ENCODE measurements at places on chromosomes 4 and X. TPM values are rescaled to one million over a fixed set of nuclear protein-coding genes. Genes with fewer than 3 reads are reported as not detected.

DNA sequence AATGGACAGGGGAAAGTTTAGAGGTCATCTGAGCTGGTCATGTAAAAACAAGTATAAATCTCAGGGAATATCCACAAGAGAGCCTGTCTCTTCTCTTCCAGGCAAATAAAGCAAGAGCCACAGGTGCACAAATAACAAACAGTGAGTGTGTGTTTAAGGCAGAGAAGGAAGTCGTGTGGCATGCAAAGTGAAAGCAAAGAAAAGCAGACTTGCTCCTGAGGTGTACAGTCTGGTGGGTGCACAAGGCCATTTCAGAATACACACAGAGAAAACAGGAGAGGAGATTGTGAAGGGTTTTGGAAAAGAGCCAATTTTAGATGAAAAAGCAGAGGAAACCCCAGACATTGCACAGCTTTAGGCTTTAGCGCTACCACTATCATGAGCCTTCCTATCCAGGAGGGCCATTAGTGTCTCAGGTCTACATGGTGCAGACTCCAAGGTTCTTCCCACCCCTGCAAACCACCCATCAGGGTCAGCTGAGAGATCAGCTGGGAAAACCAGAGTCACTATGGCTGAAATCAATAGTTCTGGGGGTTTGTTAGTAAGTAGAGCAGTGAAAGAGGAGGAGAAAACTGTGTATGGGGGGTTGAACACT is 355.8 kb downstream of the KLHL4 start:
- DNase-seq, result no peak

ZAR1 gene
- not detected for total RNA-seq

DNA sequence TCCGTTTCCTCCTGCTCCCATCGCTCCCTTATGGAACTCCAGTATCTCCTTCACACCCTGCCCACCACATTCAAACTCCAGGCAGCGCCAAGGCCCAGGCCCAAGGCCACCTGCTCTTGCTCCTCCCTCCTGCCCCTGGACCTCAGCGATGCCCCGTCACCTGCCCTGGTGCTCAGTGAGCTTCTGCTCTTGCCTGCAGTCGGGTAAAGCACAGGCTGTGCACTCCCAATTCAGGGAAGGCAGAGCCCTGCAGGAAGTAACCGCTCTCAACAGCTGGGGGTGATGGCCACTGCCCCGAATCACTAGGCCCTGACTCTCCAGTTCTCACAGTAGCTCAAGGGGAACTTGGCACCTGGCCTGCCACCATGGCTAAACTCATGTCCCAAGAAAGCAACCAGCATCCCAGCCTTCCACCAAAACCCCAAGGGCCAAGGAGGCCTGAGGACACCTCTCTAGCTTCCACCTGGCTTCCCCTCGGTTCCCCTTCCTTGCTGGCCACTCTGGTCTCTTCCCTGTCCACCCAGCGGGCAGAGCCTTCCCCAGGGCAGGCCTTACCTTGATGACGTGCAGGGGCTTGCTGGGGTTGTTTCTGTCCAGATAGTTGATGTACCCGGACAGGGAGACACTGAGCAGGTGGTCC is 29.3 kb downstream of the WDR1 start:
- no peak for DNase-seq

DNA sequence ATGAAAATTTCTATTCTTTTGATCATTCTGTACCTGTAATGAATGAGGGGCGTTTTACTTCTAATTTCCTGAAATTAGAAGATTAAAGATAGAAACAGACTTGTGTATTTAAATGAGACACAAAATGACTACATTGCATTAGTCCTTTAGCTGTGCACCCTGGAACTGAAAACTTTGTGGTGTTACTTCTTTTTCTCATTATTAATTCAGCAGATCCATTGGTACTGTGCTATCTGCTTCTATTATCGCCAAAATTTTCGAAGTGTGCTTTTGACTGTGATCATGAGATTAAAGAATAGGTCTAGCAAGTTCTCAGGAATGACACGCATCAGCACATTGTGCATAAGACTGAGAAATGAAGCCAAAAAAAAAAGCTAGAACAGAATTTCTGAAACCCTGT is 1938.9 kb upstream of the TENM3 start:
- DNase-seq, result no peak

GRCh38 chrX:136725441-136726104 is 55.2 kb downstream of the ARHGEF6 start:
- DNase-seq, result no peak

GAB3 gene
- 14.1 TPM for total RNA-seq

- no peak for DNase-seq
Observed at GRCh38 chr4:65669111-65670019, 924 bp downstream of the EPHA5 start.

EXOC1L gene
- total RNA-seq, result not detected

GRCh38 chrX:39331082-39331704 is 529.9 kb downstream of the MID1IP1 start:
- DNase-seq, result no peak

MTNR1A gene
- total RNA-seq, result not detected

- no peak for DNase-seq
Observed at GRCh38 chr4:88240297-88240714, 44.1 kb downstream of the PPM1K start.

DNA sequence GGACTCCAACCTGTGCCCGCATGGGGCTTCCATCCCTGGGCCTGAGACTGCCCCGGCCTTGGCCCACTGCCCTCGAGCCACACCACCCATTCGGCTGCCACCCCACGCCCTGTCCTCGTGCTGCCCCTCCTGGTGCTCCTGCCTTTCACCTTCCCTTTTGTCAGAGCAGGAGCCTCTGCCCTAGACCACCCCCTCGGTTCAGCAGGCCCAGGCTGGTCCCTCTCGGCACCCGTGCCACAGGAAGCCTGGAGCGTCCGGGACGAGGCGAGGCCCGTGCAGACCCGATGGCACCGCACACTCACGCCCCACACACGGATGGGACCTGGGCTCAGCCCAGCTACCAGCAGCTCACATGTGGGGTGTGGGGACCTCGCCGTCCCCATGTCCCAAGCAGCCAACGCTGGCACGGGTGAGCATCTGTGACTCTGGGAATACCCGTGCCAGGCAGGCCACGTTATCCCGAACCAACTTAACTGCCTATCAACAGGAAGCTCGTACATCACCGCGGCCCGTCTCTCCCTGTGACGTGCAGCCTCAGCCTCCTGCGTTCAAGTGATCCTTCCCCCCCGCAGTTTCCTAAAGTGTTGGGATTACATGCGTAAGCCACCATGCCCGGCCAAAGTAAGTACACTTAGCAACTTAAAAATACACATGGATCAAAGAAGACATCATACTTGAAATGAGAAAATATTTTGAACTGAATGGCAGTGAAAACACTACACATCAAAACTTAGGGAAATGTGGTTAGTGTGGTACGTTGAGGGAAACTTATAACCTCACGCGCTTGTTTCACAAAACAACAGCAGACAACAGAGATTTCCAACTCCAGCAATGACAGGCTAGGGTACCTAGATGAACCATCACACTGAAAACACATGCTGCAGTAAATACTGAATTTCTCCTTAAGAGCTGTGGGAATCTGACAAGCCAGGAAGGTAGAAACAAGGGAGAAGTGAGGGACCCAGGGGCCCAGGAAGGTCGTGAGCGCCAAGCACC is 29.0 kb downstream of the LRPAP1 start:
- DNase-seq, result no peak

GRCh38 chr4:3741217-3742011 is 24.8 kb upstream of the ADRA2C start:
- DNase-seq, result no peak

CYSLTR1 gene
- not detected for total RNA-seq

DNA sequence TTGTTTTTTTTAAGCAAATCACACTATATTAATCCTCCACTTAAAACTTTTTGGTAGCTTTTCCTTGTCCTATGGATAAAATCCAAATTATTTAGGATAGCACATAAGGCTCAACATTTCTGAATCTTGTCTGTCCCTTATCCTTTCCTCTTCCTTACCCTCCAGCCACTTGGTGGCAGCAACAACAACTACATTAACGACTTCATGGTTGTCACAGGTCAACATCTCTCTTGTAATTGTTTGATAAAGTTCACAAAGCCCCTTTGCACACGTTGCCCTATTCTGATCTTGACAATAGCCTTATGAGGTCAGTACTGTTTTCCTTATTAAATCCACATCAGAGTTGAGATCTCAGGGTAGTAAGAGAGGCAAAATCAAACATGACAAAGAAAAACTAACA is 269.0 kb upstream of the PABPC4L start:
- DNase-seq, result peak; percentile 21

GRCh38 chr4:166662266-166662843 is 571.9 kb downstream of the SPOCK3 start:
- DNase-seq, result no peak

NR0B1 gene
- total RNA-seq, result not detected

DNA sequence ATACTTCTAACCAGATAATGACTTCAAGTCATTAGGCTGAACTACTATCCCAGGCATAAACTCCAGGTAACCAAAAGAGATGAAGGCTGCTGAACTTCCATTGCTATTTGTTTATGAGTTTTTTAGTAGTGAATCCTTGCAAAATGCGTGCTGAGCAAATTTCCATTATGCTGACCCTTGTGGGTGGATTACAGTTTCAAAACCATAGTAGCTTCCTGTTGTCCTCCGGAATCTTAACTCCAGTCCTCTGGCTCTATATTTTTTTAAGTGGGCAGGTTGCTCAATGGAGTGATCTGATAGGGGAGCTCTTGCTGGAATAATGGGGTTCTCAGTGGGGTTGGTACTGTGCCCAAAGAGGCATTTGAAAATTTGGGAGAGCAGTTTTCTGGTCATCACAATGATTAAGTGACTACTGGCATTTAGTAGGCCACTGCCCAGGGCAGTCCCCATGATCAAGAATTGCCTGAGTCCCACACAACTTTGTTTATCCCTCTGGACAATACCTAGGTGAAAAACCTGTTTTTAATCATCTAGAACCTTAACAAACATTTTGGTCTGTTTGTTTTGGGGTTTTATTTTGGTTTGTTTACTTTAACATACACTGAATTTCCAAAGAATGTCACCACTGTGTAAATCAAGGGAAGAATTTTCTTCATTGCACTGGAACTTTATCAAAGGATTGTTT is 302.3 kb upstream of the GATB start:
- no peak for DNase-seq

GRCh38 chr4:186020793-186021407 is 48.1 kb upstream of the TLR3 start:
- DNase-seq, result no peak

- no peak for DNase-seq
Observed at GRCh38 chrX:13256603-13257002, 63.2 kb downstream of the ATXN3L start.

S100G gene
- total RNA-seq, result not detected

RAB9B gene
- 0.56 TPM for total RNA-seq

TMEM31 gene
- total RNA-seq, result not detected

DNA sequence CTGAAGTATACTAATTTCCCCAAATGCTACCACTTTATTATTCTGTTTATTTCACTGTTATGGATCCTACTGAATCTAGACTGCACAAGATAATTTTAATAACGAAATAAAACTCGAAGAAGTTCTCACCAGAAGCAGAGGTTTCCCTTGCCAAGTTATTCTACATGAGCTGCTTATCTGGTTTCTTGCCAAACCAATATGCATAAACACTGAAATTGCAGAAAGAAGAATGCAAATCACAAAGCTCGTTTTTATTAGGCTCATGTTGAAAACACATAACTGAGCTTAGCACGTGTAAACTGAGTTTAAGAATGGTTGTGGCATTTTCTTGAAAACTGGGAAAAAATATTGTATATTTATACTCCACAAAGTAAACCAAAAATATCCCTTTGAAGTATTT is 35.9 kb downstream of the GRID2 start:
- DNase-seq, result no peak

GRCh38 chr4:163071308-163071707 is 95.4 kb downstream of the NAF1 start:
- no peak for DNase-seq

DNA sequence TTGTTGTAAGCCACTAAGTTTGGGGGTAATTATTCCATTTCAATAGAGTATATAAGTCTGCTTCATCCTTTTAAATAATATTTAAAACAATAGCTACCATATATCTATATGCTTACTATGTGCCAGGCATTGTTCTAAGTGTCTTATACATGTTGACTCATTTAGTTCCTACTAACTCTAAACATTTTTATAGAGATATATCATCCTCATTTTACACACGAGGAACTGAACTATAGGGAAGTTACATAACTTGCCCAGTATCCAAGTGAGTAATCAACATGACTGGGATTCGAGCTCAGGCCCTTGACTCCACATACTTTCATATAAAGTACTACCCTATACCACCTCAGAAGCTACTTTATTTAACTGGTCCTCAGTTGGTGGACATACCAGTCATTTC is 175.3 kb upstream of the RAI2 start:
- no peak for DNase-seq

DNA sequence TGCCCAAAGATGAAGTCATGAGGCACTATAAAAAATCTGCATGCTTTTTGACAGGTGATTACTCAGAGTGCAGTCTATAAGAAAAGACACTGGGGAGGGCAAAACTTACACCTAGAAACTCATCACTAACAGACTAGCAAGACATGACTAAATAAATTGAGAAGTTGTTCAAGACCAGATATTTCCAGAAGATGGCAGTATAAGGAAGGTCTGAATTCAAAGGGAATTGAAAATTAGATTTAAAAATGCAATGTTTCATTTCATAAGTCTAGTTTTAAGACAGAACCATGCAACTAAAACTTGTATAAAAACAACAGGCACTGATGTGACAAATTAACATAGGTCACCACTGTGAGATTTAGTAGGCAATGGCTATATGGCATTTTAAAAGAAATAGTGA is 232.5 kb upstream of the POF1B start:
- DNase-seq, result peak; percentile 23

GRCh38 chrX:24260842-24261550 is 52.9 kb downstream of the SUPT20HL2 start:
- peak; percentile 57 for DNase-seq

DNA sequence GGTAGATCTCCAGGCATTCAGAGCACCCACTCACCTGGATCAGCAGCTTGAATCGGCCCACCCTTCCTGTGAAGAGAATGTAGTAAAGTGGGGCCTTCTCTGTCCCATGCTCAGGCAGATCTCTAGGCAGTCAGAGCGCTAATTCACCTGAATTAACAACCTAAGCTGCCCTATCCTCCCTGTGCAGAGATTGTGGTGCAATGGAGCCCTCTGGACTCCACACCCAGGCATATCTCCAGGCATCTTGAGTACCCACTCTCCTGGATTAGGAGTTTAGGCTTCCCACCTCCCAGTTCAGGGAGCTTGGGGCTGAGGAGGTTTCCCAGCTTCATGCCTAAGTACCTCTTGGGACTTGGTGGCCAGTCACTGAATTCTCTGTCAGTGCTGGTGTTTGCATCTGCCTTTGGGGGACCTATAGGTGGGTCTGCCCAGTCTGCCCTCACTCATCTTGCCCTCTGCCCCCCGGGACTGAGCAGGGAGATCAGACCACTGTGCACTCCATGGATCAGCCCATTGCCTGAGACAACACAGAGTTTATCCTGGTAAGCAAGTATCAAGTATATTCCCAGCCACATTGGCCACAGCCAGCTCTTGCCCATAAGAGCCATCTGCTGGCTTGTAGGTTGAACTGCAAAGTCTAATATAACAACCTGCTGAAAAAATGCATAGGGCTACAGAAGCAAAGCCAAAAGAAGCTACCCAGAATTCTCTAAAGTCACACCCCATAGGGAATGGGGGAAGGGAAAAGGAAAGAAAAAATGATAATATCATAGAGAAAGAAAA is 372.9 kb downstream of the KLHL13 start:
- no peak for DNase-seq

GRCh38 chr4:139514382-139515059 is 41.5 kb downstream of the SETD7 start:
- no peak for DNase-seq
